ENCODE measurements at places on chromosomes 3 and 15.

DNA sequence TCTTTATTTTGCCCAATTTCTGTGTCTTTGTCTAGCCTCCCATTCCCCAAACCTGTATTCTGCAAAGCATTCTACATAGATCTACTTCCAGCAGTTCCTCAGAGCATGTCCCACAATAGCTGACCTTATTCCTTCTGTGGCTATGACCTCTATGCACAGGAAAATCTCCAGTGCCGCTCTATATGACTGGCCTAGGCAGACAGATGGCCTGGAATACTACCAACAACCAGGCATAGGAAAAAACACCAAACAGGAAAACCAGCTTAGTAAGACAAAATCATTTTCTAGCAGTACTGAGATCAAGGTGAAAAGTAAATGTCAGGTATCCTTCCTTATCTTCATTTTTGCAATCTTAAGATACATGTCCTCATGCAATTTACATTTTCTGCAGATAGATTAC lies 1115.0 kb downstream of the IGSF11 start:
- DNase-seq: no peak

DNA sequence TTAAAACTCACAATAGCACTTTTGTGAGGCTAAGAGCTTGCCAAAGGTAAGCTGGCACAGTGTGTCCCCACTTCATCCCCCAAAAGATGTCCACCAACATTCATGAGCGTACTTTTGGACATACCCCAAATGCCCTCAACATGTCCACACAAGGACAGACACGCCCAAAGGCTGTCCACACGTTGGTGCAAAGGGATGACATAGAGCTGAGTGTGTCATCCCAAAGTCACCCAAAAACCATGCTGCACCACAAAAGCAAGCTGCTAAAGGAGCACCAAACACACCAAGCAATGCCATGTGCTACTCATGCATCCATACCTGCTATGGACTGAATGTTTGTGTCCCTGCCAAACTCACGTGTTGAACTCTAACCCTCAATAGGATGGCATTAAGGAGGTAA lies 57.9 kb downstream of the KLF13 start:
- DNase-seq: no peak

DNA sequence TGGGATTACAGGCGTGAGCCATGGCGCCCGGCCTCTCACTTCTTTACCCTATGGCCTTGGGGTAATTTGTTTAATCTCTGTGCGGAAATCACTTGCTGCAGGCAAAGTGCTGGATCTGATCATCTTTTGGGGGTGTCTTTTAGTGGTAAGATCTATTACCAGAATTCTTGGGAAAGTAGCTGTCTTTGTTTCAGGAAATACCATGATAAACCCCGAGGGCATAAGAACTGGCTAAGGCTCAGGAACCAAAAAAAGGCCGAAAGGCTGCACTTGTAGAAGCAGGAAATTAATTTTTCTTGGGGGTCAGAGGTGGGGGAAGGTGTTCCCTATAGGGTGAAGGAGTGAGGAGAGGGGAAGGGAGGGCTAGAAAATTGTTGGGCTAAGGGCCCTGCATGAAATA lies 22.7 kb upstream of the IGF2BP2 start:
- no peak for DNase-seq

- no peak for DNase-seq
These were observed 650 bp downstream of the PYGO1 start for GRCh38 chr15:55587321-55588069.

DNA sequence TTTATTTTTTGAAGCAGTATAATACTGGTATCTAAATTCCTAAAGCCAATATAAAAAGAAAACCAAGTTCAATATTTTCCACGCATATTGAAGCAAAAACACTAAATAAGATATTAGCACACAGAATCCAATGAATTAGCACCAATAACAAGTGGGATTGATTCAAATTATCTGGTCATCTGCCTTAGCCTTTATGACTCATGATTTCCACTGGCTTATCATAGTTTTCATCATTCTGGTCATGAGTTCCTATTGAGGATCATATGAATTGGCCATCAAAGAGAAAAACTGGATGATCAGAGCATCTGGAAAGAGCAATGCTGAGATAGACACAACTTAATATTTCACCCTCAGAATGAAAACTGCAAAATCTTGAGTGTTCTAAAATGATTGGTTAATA lies 809.9 kb downstream of the MCTP2 start:
- no peak for DNase-seq

DNA sequence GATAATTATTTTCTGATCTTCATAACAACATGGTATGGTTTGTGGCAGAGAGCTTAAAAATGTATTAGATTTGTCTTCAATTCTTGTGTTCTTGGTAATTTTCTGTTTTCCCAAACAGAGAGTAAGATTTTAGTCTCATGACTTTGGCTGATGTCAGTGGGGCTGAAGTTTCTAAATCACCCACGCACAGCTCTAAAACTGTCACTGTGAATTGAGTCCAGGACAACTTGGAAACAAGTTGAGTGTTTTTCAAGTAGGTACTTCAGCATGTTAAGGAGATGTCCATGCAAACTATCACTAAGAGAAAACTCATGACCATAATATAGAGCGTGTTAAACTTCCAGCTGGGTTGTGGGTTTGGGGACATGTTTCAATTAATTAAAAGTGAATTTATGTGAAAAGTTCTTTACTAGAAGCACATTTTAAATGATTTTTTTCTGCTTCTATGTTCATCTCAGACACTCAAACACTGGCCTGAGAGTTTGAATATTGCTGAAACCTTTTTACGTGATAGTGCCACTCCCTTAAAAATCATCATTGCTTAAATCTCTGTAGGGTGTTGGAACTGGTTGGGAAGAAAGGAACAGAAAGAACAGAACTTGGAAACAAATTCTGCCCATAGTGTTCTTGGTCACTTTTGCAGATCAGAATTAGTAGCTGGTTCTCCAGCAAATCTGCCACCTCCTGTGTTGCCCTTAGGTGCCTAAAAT lies 89.8 kb downstream of the KLHL25 start:
- DNase-seq: no peak

GRCh38 chr3:104908761-104909160 lies 457.9 kb upstream of the ALCAM start:
- DNase-seq: no peak

- no peak for DNase-seq
These were observed 6.8 kb upstream of the ZNF280D start for GRCh38 chr15:56739964-56740640.

- DNase-seq: no peak
These were observed 156.2 kb downstream of the CLSTN2 start for GRCh38 chr3:140091143-140091542.

DNA sequence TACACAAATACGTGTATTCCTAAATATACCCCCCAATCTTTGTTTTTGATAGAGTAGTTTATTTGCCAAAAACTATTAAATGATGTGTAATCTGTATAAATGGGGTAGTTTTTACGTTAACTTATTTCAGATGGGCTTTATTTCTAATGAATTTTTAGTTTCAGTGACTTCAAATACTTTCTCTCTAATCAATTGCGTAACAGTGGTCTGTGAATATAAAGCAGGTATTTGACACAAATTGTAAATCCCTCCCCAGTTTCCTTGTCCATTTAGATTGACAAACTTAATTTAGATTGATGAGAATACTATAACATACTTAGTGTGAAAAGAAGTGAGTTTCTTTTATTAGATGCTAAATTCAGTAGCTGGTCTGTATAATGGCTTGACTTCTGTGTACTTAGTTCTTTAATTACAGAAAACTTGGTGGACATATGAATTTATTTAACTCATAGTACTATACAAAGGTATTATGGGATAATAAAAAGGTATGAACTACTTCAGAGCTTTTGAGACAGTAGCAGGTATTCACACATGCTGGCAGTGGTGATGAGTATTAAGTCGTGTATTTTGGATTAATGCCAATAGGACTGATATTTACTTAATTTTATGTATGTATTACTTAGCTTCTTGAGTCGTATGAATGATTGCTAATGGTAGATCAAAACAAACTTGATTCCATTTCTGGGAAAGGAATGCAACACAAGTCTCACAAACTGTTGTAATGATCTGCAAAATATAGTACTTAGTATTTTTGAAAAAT lies 81.6 kb downstream of the STT3B start:
- DNase-seq: no peak

DNA sequence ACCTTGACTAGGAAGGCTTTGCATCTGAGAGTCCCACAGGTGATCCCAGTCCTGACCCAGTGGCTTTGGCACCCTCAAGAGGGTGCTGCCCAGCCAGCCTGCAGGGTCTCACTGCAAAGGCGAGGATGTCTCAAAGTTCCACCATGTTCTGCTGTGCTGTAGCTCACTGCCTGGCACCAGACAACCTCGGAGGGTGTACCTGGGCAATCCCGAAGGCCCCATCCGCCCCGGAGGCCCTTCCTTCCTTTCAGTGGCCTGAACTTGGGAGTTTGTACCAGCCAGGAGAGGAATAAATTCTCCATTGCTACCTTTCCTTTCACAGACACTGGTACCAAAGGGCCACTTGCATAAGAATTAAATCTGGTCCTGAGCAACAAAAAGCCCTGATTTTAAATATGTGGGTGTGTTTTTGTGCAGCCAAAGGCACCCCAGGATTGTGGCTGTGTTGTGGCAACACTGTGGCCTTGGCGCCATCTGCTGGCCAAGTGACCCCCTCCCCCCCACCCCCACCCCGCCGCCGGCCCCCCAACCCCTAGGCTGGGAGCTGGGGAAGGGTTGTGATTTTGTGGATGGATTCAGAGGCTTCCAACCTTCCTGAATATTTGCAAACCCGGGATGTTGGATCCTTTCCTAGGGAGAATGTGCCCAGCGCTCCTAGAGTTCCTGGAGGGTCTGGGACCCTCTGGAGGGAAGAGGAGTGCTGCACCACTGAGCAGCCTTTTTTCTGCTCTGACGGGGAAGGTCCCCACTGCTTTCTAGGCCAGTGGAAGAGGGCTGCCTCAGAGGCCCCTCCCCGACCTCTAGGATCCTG lies 9.7 kb upstream of the PTPN23 start:
- peak; percentile 30 for DNase-seq

DNA sequence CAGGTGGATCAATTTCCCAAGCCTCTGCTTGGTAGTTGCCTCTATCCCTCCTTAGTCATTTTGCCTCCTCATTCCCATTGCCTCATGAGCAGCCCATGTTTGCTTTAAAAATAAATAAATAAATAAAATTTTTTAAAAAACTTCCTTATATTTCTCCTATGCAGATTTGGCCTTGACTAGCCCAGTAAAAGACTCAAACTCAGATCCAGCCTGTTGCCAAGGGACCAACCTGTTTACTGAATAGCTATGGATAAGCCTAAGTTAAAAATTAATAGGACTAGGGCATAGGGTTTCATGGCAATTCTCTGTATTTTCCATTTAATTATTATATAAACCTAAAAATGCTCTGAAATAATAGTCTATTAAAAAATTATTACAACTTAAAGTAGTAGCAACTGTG lies 384.4 kb downstream of the RSL24D1 start:
- DNase-seq: no peak

GRCh38 chr3:26989037-26989436 lies 366.5 kb downstream of the LRRC3B start:
- no peak for DNase-seq

DNA sequence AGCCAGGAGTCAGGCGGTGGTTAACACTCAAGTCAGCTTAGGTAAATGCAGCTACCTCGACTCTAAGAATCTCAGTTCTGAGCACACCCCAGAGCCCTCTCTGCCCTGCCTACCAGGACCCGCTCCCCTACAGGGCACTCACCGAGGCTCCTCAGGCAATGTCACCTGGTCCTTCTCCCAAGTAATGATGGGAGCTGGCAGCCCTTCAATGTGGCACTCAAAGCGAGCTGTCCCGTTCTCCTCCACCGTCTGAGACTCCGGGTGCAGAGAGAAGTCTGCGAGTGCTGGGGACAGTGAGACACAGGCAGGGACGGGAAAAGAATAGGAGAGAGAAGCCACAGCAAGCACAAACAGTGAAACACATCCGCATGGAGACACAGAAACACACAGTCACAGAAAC lies 12.7 kb downstream of the IGDCC4 start:
- DNase-seq: no peak

DNA sequence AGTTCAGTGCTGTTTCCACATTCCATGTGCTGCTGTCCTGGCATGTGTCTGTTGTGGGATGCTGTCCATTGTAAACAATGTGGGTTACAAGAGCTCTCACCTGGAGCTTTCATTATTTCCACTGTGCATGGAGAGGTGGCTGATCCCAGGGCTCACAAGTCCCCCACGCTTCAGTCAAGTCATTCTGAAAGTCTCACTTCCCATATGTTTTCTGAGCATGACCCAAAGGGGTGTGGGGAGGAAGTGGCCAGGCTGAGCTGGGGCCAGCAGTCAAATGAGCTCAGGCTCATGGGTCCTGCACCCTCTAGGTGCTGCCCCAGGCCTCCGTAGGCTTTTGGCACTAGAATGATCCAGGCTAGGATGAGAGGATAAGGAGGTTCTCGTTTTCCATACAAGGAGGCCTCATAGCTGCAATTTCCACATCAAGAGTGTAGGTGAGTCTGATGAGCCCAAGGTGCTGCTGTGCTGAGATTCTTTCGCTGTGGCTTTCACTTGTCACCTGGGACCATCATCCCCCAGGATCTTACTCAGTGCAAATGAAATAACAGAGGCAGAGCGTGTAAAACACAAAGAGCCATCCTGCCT lies 22.0 kb downstream of the STARD5 start:
- DNase-seq: no peak

DNA sequence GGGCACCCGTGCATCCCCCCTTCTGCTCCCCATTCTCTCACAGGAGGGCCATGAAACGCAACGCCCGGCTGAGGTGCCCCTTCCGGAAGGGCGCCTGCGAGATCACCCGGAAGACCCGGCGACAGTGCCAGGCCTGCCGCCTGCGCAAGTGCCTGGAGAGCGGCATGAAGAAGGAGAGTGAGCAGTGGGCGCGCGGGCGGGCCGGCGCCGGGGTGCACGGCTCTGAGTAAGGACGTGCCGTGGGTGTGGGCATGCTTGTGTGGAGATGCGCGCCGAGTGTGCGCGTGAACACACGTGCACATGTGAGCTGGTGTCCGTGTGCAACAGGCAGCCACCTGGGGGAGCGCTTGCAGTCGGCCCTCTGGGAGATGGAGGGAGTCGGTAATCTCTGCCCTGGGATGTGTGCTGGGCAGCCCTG lies 28.1 kb downstream of the NR1I2 start:
- DNase-seq: peak; percentile 12

DNA sequence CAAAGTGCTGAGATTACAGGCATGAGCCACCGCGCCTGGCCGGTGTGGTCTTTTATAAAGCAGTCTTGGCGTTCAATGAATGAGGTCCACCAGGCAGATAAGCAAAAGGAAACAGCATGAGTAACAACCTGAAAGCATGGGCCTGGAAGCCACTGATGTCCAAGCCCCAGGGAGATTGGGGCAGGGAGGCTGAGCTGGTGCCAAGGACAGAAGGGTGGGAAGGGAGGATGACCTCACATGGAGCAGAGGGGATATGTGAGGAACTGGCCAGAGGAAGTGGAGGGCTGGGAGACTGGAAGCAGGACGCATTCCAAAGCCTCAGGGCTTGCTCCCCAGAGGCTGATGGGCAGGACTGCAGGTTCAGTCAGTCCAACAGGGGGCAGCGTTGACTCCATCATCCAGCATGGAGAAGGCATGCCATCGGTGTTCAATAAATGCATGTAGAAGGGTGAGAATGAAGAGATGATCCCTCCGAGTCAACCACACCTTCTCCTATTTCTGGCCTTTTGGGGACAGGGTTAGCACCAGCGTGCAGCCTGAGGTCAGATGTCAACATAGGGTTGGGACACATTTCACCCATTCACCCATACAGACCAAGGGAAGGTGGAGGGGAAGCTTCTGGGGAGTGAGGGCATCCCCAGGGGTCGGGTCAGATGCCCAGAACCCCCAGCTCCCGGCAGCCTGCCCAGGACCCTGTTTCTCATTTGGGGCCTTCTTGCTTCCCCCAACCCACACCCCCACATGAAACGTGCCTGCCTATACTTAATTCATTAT lies 14.8 kb downstream of the MYL3 start:
- DNase-seq: no peak
